Natural killer cell treated with Interleukin-12 subunit alpha and Interleukin-12 subunit beta and Interleukin-15 and Interleukin-18, amount 100 ng/mL, for 72 hours (primary cell): ENCODE measurements at places on chromosomes 5 and 9. TPM values are rescaled to one million over a fixed set of nuclear protein-coding genes. Genes with fewer than 3 reads are reported as not detected.

The DRD1 gene
- not detected for total RNA-seq

- DNase-seq: no peak
These were observed 46.4 kb upstream of the APC start for GRCh38 chr5:112691339-112691680.

DNA sequence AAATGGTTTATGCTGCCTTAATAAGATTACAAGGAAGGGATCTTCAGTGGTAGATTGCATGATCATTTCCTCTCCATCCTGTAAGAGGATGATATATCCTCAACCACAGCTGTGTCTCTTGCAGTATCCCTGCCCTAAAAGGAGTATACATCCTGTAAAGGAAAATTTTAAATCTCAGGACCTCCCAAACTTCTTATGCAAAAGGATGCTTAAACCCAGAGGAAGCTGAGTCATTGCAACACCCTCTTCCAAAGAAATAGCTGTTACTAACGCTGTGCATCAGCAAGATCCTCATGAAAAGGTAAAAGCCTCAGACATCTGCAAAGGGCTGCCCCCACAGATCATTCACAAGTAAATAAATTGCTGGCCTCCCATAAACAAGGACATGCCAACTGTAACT lies 599.0 kb downstream of the PRELID2 start:
- DNase-seq: no peak

GRCh38 chr9:125633116-125633745 lies 73.8 kb downstream of the MAPKAP1 start:
- no peak for DNase-seq
